Activated CD4-positive, alpha-beta memory T cell treated with anti-CD3 and anti-CD28 coated beads for 36 hours (primary cell): ENCODE measurements at places on chromosomes 2 and 18.

DNA sequence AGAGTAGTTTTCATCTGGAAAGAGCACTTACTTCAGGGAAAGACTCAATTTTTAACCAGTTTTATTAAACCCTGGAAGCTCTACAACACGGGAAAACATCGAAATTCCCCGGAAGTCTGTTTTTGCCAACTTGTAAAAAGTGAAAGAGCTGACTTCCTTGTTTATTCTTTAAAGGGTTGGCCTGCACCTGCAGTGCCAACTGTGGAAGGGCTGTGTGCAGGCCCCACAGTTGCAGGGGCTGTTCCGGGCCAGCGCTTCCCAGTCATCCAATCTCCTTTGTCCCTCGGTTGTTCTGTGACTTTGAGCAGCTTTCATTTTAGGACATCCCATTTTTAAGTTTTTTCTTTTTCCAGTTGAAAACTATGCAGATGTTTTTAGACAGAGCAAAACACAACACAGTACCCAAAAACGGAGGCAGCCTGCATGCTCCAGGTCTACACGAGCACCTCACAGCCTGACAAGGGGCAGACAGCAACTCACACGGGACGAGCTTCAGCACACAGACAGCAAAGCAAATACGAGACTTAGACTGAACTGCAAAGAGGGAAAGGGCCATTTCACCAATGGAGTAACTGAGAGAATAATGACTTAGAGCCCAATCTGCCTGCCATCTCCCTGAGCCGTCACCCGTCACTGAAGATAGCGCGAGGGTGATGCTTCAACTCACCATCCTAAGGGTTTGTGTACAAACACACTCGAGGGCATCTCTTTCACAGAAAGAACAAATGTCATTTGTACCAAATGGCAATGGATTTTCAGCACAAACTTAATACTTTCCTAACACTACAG lies 70.6 kb downstream of the EMILIN2 start:
- H3K4me3 ChIP-seq: no peak overlapping the region
- peaks cover 8% of the 10 kb centered on the region for H3K4me1 ChIP-seq
- H3K36me3 ChIP-seq: peaks cover 61% of the 10 kb centered on the region
- H3K27ac ChIP-seq: peak overlapping the region; percentile 69

GRCh38 chr2:88114889-88115288 lies 13.0 kb downstream of the FABP1 start:
- DNase-seq: no peak
- H3K36me3 ChIP-seq: no peaks in the 10 kb centered on the region
- no peak overlapping the region for H3K4me3 ChIP-seq
- H3K27ac ChIP-seq: no peak overlapping the region
- no peaks in the 10 kb centered on the region for H3K27me3 ChIP-seq
- no peaks in the 10 kb centered on the region for H3K4me1 ChIP-seq

- H3K4me1 ChIP-seq: peaks cover 2% of the 10 kb centered on the region
- no peak for DNase-seq
- H3K36me3 ChIP-seq: no peaks in the 10 kb centered on the region
- no peaks in the 10 kb centered on the region for H3K27me3 ChIP-seq
- H3K4me3 ChIP-seq: no peak overlapping the region
Observed at GRCh38 chr2:186108470-186108869, 369.9 kb downstream of the FSIP2 start.

- DNase-seq: no peak
- no peak overlapping the region for H3K4me3 ChIP-seq
- H3K27me3 ChIP-seq: peaks cover 6% of the 10 kb centered on the region
- H3K4me1 ChIP-seq: peaks cover 36% of the 10 kb centered on the region
- no peak overlapping the region for H3K27ac ChIP-seq
Observed at GRCh38 chr18:67266246-67267237, 250.0 kb downstream of the DSEL start.

- no peaks in the 10 kb centered on the region for H3K36me3 ChIP-seq
- DNase-seq: no peak
- no peak overlapping the region for H3K4me3 ChIP-seq
- peaks cover 2% of the 10 kb centered on the region for H3K27me3 ChIP-seq
- H3K4me1 ChIP-seq: no peaks in the 10 kb centered on the region
Observed at GRCh38 chr2:238872026-238872425, 24.1 kb downstream of the TWIST2 start.

DNA sequence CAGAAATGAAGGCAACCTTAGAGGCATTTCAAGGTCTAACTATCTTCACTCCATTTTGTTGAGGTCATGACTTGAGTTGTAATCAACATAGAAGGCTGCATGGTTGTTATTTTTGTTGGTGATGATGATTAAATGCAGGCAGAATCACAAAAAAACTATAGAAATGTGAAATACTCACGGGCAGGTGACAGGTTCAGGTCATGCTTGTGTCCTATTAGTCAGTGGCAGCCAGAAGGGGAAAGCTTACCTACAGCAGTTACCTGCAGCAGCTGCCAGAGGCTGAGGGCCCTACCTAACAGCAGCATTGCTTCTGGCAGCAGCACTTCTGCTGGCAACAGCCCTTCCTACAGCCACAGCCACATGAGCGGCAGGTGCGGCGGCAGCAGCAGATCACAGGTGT lies 394 bp downstream of the SCYGR3 start:
- H3K4me1 ChIP-seq: peaks cover 2% of the 10 kb centered on the region
- no peak overlapping the region for H3K4me3 ChIP-seq
- DNase-seq: no peak
- H3K27ac ChIP-seq: no peak overlapping the region
- H3K36me3 ChIP-seq: no peaks in the 10 kb centered on the region
- peaks cover 34% of the 10 kb centered on the region for H3K27me3 ChIP-seq
